Stimulated activated CD8-positive, alpha-beta memory T cell treated with anti-CD3 and anti-CD28 coated beads, Interleukin-4, amount 100 ng/mL, for 1 hour (primary cell): ENCODE measurements at places on chromosomes 6 and 20.

- no peak for DNase-seq
Measured at GRCh38 chr20:57162362-57162652, 104.1 kb downstream of the BMP7 start.

- no peak for DNase-seq
Measured at GRCh38 chr6:167750956-167751358, 75.8 kb upstream of the AFDN start.

DNA sequence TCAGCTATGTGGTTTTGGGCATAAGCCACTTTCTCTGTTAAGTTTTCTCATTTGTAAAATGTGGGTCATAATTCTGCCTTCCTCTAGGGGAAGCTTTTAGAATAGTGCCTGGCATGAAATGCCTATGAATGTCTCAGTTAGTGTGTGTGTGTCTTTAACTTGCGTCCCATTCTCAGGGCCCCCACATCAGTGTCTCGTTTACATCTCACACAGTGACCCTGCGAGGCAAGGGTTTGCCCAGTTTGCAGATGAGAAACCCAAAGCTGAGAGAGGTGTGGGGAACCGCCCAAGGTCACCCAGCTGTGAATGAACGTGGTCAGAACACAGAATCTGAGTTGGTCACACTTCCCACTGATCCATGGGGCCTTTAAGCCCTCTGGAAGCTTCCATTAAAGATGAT, 14.1 kb downstream of the DYNLRB1 start:
- no peak for DNase-seq

GRCh38 chr6:149990212-149990660, 26.5 kb downstream of the ULBP1 start:
- DNase-seq: no peak

- DNase-seq: no peak
Measured at GRCh38 chr20:63787749-63788148, 43.3 kb downstream of the ZBTB46 start.

GRCh38 chr6:21664314-21665109, 71.0 kb downstream of the SOX4 start:
- no peak for DNase-seq

- peak; percentile 71 for DNase-seq
Measured at GRCh38 chr20:58309591-58310290, at the start of gene RAB22A. RAB22A (plus strand) TSS chr20:58309715; CDS start chr20:58309977, 262 bp downstream.

DNA sequence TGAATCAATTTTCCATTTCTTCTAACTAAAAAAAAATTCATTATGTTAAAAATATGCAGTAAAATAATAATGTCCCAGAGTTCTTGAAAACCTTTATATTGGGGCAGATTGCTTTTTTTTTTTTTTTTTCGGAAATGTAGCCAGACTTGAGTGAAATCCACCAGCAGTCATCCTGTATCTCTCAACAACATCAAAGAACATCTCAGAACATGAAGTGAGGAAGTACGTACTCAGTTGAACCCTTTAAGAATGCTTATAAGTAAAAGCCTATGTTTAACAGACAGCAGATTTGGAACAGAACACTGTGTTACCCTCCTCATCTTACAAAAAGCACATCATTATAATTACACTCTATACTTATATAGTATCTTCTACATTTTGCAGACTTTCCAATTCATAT, 51.0 kb upstream of the SUPT3H start:
- no peak for DNase-seq

DNA sequence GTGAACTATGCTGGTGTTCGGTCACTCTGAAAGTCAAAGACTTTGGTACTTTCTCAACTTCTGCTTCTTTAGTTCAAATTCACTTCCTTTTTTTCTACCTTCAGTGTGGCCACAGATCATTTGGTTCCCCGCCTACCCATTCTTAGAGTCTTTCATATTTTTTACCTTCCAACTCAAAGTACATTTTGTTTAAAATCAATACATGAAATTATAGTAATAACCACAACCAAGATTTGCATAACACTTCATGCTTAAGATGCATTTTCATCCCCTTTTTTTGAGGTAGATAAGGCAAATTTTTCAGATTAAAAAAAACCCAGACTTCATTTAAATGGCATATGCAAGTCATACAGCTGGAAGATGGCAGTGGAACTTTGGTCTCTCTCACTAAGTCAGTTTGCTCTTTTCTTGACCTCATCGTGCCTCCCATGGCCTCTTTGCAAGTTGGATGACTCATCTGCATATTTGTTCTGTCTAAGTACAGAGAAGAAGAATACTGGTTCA, 11.9 kb upstream of the CNR1 start:
- no peak for DNase-seq

DNA sequence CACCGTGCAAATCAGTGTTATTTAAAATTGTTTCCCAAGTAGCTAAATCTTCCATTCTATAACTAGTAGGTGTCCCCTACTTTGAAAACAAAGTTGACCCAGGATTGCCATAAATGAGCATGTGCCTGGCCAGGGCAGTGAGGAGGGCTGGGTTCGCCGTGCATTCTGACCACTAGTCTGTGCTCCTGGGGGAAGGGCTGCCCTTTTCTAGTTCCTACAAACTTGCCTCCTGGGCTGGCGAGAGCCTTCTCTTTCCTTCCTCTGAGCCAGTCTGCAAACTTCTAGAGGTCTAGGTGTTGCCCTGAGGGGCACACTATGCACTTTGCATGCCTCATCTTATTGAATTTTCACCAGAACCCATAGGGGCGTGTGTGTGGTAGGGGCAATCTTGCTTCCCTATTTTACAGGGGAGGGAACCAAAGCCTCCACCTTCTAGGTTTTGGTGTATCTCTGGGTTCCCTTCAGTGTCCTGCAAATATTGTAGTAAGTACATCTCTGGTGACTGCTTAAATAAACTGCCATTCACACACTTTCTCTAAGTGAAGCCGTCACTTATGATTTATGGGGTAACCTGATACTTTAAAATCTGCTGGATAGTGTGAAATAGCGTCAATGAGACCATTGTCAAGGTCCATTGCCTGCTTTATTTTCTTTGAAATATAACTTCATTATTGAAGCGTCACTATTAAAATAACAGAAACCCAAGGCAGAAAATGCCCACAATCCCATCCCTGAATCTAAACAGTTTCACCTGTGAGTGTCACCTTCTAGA, 42.2 kb downstream of the CDH26 start:
- DNase-seq: no peak

DNA sequence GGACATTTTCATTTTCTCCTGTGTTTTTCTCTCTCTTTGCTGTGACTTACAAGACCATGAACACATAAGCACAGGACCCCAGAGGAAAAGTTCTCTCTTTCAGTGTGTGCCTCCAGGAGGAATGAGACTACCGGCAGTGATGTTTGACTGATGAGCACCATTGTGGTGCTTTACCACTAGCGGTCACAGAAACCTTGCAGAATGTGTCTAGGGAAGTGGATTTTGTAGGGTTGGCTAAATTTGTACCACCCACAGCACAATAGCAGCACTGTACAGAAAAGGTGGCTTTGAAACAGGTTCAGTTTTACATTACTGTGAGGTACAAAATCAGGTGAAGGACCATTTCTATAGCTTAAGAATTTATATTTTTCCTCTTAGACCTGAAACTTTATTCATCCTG, 301.9 kb upstream of the SUPT3H start:
- no peak for DNase-seq

GRCh38 chr6:39892490-39893129, 41.7 kb downstream of the MOCS1 start:
- DNase-seq: no peak

DNA sequence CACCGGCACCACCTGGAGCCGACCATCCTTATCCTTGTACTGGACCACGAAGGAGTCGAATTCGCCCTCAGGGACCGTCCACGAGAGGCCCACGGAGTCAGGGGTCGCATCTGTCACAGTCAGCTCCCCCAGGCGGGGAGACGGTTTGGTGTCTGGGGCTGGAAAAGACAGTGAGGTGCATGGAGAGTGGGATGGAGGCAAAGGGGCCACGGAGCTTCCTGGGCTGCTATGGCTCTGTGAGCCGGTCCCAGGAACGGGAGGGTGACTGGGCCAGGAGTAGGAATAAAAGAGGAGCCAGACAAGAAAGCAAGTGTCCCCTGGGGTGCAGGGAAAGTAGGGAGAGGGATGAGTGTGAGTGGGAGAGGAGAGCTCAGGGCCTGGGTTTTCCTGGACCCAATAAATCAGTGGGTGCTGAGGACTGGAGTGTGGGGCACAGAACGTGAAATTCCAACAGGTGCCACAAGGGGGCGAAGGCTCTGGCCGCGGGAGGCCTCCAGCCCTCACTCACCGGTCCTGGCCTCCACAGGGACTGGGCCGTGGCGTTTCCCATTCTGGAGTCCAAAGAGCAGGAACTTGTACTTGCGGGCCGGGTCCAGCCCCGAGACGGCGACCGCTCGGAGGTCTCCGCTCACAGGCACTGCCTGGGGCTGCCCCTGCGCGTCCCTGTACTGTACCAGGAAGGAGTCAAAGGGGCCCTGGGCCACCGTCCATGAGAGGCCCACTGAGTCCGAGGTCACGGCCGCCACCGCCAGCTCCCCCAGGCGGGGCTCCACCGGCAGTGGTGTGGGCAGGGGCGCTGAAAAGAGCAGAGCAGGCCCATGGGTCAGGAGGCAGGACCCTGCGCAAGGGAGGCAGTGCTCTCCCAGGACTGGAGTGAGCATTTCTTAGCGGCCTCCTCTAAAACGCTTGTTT, 9.9 kb downstream of the CYP21A2 start:
- DNase-seq: peak; percentile 52

- DNase-seq: no peak
Measured at GRCh38 chr20:61932711-61933480, 132.8 kb downstream of the TAF4 start.

DNA sequence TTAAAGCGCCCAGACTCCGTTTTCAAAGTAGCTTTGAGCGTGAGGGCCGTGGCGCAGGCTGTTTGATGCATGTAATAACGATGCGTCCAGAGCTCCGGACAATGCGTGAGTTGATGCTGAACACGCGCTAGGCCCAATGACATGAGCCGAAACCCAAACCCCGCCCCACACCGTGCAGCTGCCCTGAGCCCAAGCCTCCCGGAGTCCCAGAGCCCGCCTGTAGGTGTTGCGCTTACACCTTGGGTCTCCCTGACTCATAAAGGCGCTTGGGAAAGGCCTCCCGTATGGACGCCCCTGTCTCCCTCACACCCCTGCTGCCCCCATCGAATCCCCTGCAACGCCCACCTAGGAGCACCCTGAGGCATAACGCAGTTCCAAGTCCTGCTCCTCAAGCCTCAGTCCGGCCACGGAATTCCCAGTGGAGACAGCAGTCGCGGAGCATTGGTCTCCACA, 87.6 kb downstream of the ERMARD start:
- no peak for DNase-seq

DNA sequence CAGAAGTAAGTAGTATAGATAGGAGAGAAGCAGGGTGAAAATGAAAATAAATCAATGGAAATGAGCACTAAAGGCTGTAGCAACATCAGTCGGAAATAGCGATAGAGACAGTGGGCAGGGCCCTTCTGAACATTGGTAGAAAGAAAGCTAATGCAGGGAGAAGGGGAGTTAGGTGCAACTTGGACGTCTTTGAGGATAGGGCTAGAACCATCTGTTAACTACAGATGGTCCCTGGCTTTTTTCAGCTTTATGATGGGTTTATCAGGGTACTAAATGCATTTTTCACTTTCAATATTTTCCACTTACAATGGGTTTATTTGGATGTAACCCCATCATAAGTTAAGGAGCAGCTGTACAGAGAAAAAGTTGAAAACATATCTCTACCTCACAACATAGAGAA, 72.8 kb upstream of the CNR1 start:
- no peak for DNase-seq

DNA sequence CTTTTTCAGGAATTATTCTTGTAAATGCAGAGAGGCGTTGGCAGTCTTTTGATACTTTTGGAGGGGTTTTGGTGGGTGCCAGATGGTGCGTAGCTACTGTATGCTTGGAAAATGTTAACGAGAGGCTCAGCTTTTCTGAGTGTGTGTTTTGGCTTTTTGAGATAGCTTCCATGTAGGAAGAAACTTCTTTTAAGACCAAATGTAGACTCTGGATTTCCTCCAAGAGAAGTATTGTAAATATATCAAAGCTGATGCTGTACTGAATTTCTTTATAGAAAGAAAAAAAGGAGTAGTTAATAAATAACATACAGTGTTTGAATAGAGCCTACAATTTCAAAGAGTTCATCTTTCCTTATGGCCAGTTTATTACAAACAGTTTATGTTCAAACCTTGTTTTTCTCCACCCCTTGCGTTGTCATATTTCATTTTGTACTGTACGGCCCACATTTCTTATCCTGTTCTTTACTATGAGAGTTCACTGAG, 16.7 kb downstream of the TIAM2 start:
- no peak for DNase-seq

DNA sequence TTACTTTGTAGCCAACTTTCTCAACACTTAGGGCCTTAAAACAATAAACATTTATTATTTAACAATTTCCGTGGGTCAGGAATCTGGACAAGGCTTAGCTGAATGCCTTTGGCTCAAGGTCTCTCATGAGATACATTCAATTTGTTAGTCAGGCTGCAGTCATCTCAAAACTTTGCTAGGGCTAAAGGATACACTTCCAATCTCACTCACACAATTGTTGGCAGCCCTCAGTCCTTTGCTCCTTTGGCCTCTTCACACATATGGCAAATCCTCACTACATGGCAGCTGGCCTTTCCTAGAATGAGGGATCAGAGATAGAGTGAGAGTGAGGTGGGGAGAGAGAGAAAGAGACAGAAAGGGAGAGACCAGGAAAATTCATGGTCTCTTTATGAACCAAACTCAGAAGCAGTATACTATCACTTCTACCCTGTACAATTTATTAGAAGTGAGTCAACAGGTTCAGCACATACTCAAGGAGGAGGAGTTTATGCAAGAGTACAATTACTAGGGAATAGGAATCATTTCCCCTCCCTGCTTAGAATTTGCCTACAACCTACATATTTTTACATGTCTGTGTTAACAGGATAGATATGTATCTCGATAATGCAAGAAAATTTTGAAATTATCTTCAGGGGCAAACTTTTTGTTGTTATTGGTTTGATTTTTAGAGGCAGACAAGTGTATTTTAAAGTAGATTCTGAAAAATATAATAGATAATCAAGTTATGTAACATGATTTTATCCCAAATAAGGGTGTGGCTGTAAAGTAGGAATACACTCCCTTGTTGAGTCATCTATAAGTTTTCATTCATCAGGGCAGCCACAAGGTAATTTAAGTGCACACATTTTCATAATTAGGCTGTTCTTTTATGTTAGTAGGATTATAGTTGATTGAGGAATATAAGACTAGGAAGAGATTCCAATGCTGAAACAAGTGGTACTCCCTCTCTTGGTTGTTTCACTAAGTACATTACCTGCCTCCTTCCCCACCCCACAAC, 85.9 kb upstream of the HMGCLL1 start:
- DNase-seq: no peak

DNA sequence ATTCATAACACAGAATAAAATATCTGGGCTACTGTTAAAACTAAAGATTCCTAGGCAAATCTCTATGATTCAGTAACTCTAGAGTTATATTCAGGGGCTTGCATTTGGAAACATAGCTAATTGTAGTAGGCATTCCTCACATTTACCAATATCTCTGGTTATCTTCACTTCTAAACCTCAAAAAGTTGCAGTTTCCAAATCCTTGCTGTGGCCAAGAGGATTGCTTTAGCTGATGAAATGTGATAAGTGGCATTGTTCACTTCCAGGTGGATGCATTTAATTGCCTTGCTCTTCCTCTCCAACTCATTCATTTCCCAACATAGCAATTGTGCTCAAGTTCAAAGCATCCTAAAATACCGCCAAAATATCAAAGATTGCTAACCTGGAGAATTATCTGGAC, 246.6 kb downstream of the GRIK2 start:
- DNase-seq: no peak
